Activated T-cell treated with anti-CD3 and anti-CD28 coated beads for 48 hours (primary cell): ENCODE measurements at places on chromosomes 2 and 18.

DNA sequence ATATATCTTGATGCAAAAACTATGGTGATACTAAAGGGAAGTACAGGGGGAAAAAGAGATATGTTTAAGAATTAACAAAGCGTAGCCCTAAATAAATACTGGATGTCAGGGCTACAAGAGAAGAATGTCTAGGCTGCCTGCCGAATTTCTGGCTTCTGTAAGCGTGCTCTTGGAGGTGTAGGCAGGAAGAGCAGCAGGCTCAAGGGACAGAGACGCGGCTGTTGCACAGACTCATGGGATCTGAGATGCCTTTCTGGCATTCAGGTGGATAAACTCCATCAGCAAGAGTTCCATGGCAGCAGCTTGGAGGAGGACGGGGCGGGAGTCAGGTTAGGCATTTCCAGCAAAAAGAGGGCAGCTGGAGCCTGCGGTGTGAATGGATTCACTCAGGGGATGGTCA is 123.2 kb upstream of the TWIST2 start:
- DNase-seq, result no peak

- no peak for DNase-seq
Measured at GRCh38 chr2:10144771-10145518, 22.4 kb downstream of the RRM2 start.

GRCh38 chr2:151786483-151786882 is 41.7 kb downstream of the ARL5A start:
- no peak for DNase-seq

DNA sequence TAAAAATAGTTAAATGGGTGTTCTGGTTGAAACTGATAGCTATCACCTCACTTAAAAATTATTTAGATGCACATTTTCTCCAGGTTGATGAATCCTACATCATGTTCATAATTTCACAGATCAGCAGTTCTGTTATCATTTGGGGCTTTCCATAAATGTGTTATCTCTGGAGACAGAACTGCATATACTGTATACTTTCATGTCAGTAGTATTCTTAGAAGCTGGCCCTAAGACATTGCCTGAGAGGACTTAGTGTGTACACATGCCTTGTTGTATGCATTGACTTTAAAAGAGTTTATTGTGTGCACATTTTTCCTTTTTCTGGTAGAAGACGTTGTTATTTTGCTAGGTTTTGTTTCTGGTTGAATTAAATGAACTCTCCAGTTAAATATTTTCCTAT is 41.0 kb downstream of the PIK3C3 start:
- DNase-seq, result no peak

DNA sequence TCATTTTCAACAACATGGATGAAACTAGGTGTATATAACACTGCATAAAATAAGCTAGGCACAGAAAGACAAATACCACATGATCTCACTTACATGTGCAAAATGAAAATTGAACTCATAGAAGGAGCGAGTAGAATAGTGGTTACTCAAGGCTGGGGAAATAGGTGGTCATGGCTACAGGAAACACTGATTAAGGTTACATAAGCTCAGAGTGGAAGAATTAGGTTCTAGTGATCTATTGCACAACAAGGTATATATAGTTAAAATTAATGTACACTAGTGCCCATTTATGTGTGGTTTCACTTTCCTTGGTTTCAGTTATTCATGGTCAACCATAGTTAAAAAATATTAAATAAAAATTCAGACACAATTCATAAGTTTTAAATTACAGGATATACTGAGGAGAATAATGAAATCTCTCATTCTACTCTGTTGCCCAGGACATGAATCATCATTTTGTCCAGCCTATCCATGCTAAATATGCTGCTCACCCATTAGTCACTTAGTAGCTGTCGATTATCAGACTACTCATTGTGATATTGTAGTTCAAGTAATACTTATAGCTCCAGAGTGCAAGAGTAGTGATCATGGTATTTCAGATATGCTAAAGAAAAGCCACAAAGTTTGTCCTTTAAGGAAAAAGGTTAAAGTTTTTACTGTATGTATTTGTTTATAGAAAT is 1530.9 kb upstream of the LRRTM1 start:
- no peak for DNase-seq

DNA sequence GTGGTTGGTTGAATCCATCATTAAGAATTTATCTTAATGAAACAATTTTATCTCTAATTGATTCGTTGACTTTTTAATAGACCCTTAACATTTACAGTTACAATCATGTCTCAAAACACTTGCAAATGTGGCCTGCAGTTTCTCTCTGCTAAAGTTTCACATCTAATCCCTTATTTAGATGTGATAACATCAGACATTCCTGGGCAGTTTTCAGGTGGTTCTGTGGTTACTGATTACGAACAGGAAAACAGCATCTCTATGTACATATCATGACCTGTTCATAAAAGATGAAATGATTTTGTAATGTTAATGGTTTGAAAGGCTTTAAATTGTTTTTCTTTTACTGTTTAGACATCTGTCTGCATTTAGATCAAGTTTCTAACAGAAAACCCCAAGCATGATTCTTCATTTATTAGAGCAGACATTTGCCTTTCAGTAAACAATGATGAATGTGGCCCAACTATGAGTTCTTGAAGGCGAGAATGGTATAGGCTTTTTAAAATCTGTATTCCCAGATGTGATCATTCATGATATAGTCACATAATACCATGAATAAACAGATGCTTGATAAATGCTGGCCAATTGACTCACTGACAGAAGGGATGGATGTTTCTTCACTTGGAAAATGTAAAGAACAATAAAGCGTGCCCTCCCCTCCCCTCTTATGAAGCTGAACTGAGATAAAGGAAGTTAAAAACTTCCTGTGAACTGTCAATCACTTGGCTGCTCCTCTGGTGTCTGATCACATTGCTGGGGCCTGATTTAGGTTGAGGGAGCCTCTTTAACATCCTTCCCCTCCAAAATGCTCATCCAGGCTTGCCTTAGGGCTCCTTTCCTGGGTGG is 3.5 kb downstream of the CAPN14 start:
- no peak for DNase-seq

- DNase-seq, result no peak
Measured at GRCh38 chr2:99692785-99693184, 203.0 kb upstream of the REV1 start.

DNA sequence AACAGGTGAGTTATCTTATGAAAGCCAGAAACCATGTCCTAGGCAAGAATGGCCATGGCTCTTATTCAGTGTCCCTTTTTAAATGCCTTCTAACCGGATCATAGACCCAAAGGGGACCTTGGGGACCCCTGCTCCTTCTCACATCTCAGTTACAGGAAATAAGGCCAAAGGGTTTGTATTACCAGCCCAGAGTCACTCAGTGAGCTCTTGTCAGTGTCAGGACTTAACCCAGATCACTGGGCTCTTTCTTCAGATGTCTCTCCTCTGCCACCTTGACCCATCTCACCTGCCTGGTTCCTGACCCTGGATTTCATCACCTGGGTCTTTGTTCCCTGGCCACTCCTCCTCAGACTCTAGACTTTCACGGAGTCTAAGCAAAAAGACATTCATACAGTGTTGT is 556.7 kb downstream of the CMPK2 start:
- DNase-seq, result no peak

GRCh38 chr2:88400037-88400767 is 52.3 kb downstream of the FOXI3 start:
- DNase-seq, result no peak

DNA sequence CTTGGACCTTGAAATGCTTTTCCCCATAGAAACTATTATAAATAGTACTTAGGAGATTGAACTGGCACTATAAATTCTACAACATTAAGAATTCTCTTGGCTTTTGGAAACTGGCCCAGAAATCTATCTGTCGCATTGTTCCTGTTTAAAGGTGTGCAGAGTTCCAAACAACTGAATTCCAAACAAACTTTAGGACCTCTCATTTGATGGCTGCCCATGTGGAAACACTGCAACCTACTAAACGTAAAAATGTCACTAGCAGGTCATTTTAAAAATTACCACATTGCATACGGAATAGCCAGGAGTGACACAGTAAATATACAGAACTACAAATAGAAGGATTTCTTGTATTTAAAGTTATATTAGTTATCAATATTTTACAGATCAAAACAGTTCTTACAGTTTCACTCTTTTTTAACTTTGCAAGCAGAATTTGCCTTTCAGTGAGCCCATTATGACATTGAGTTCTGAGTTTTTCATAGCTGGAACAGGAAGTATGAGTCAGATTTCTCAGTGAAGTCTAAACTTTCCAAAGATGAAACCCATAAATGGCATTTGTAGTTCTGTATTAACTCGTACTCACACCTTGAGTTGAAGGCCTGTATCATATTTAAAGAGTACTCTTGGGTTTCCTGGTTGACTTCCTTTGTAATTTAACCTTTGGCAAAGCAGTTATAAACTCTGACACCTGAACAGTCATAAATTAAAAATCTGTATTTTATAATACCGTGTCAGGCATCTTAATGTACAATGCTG is 142.3 kb upstream of the BOD1L2 start:
- DNase-seq, result no peak

GRCh38 chr2:85175369-85176299 is 42.4 kb downstream of the TCF7L1 start:
- no peak for DNase-seq

GRCh38 chr2:15684161-15685039 is 92.7 kb downstream of the DDX1 start:
- DNase-seq, result no peak

DNA sequence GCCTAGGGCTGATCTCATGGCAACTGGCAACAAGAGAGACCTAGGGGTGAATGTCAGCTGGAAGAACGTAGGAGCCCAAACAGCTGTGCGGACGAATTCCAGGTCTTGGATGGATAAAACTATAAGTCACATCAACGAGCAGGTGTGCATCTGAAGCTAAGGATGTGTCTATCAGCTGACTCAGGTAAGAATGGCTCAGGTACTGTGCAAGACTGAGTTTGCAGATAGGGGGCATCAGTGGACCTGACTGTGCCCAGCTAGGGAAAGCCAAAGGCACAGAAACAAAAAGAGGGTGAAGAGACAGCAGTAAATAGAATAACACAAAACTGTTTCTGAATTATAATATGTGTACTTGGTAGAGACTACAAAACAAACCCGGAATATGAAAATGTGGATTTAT is 357.3 kb downstream of the ZEB2 start:
- peak; percentile 8 for DNase-seq

- no peak for DNase-seq
Measured at GRCh38 chr2:46392561-46393346, 86.6 kb upstream of the TMEM247 start.

GRCh38 chr18:39701055-39701783 is 2135.6 kb upstream of the CELF4 start:
- DNase-seq, result no peak

GRCh38 chr2:69123182-69123581 is 110.2 kb downstream of the ANTXR1 start:
- DNase-seq, result no peak

GRCh38 chr2:234136461-234136860 is 86.0 kb downstream of the SPP2 start:
- DNase-seq, result no peak

- DNase-seq, result no peak
Measured at GRCh38 chr2:140117386-140117785, 1337.2 kb upstream of the NXPH2 start.

DNA sequence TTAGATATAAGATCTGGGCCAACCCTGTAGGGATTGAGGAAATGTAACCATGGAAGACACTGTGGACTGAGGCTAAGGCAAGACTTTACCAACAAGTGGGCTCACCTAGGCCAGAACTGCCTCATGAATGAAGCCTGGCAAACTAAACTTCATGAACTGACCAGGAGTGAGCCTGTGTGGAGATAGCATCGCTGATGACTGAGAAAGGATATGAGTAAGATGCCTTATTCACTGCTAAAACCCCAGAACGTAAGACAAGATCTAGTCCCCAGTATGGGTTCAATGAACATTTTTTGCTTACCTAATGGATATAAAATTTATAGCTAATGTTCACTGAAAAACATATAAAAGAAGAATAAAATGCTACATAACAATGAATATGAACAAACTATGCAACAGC is 399.8 kb downstream of the SATB2 start:
- DNase-seq, result no peak

- DNase-seq, result no peak
Measured at GRCh38 chr2:150063432-150063889, 424.0 kb downstream of the RND3 start.

DNA sequence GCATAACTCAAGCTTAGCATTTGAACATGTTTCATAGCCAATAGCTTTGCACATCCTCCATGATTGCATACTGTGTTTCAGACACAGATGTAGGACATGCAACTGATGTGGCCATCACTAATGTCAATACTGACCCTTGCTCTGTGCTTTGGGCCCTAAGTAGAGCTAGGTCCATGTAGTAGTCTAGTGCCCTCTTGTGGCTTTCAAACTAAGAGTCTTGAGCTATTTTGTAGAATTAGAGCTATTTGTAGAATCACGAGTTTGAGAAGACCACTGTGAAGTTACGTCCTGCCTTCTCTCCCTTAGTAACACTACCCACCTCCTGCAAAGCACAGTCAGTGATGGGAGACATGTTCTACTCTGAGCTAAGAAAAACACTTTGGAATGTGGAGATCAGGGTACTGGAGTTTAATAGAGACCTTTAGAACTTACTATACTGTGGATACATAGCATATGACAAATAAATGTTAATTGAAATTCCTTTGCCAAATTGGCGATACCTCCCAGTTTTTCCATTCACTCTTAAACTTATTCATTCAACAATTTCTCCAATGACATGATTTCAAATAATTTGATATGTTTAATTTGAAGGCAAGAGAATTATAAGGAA is 306.5 kb upstream of the TNP1 start:
- DNase-seq, result no peak

GRCh38 chr2:197786010-197786877 is 1.1 kb upstream of the BOLL start:
- DNase-seq, result peak; percentile 72

GRCh38 chr18:68800075-68800474 is 2.2 kb downstream of the CCDC102B start:
- DNase-seq, result no peak

DNA sequence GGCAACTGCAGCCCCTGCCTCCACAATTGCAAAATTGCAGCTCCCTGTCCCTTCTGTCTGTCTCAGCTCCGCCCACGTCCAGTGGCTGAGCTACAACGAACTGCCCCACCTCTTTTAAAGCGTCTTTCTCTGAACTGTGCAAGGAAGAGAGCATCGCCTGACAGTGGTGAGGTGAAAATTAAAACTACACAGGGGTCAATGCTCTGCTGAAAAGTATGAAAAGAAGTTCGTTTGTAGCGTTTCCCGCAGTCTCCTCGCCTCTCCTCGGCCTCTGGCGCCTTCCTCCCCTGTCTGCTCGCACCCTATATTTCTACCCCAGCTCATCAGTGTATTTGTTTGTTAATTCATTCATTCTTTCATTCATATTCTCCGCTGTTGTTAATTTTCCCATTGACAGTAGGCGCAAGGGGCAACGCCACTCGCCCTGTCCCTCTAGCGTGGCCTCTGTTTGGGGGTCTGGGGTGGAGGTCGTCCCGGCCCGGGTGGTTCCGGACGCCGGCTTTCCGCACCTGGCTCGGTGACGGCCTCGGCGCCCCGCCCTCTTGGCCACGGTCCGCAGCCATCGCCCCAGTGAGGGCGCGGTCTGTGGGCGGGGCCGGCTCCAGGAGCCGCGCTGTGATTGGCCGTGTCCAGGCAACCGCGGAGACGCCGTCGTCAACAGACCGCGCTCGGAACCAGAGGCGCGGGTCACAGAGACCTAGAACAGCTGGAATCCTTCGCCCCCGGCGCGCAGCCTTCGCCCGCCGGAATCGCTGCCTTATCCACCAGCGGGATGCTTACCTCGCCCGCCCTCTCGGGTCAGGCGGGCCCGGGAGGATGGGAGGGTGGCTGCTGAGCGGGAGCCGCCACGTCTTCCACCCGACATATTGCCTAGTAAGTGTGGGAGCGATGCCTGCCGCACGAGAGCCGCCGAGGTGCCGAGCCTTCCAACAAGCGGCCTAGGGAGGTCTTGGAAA is at the start of gene VWA3B:
Gene VWA3B (plus strand): TSS at position 677 of the 956 bp plus-strand sequence. CDS start 5,926 bp downstream, outside the sequence.
- peak; percentile 64 for DNase-seq
